ENCODE measurements at places on chromosomes 2 and 18.

- no peak for DNase-seq
These were observed 202.8 kb upstream of the THUMPD2 start for GRCh38 chr2:39981883-39982311.

DNA sequence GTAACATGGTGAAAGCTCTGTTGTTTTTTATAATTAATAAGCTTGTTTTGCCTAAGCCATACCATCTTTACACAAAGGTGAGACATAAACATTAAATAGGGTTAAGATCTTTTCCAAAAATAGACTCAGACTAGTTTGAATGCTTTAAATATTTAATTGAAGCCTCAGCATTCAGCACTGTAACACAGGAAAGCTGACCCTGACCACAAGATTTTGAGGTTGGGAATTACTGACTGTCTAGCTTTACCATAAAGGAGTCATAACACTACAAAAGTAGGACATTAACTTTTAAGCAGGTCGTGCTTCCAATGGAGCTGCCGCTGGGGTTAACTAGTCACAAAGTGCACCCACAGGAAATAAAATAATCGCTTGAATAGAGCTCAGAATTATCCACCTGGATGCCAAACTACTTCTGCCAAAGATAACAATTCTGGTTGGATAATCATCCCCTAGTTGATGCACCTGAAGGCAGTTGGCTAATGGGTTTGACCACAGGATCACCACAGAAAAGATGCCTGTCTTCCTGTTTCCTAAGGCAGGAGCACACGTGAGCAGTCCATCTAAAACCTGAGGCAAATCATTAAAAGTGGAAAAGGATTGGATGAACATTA lies 106.2 kb downstream of the COBLL1 start:
- DNase-seq = no peak

GRCh38 chr2:27117995-27118524 lies 868 bp downstream of the CGREF1 start:
- DNase-seq = no peak

- peak; percentile 20 for DNase-seq
These were observed 114.3 kb downstream of the DIS3L2 start for GRCh38 chr2:232075859-232076258.

GRCh38 chr2:204183608-204184007 lies 247.0 kb downstream of the ICOS start:
- no peak for DNase-seq

- DNase-seq = no peak
These were observed 74.1 kb downstream of the PSMG2 start for GRCh38 chr18:12776821-12777471.

GRCh38 chr2:202566286-202566685 lies 68.5 kb upstream of the FAM117B start:
- DNase-seq = no peak

DNA sequence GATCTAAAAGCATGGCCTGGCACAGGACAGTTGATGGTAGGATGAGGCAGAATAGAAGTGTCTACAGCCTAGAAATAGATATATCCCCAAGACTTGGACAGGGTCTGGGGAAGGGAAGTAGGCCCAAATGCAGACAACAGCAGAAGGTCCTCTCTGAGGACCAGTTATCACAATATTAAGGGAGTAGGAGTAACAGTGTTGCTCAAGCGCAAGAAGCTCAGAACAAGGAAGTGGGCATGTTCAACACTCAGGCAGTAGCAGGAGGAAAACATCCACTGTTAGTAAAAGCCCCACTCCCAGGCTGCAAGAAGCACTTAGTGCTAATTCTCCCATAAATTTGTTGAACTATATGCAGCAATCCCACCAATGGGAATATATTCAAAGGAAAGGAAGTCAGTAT lies 314.7 kb downstream of the METTL4 start:
- no peak for DNase-seq

DNA sequence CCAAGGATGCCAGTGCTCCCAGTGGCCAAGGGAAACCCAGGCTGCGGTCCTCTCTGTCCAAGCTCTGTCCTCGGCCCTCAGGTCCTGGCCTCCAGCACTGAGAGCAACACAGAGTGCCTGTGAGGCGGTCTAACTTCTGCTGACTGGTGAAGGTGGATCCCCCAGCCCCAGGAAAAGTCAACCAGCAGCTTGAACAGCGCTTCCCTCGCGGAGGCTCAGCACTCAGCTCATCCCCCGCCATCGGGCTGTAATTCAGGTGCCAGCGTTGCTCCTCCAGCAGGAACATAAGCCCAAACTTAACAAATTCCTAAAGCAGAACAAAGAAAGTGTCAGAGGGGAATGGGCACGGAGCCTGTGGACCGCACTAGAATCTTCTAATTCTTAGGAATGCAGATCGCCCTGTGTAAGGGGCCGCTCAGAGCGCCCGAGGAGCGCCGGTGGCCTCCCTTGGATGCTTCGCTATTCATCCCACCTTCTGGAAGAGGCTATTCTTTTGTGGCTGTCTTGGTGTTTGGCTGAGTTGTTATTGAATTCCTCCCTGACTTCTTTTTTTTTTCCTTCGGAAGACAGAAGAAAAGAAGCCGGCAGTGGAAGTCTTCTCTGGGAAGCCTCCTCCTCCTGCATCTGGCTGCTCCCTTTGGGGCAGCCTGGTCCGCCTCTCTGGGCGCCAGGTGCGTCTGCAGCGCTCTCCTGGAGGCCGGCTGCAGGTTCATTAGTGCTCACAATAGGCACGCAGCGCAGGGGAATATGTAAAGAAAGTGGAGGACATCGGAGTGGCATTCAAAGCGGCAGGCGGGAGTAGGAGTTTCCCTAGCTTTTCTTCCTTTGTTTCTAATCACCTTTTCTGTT lies 905.6 kb downstream of the TSN start:
- peak; percentile 59 for DNase-seq

GRCh38 chr2:96409820-96410164 lies 74.2 kb downstream of the NCAPH start:
- DNase-seq = peak; percentile 86
